ENCODE measurements at places on chromosomes 1 and 21.

- no peak for DNase-seq
These were observed 9.0 kb upstream of the IFFO2 start for GRCh38 chr1:18965206-18966173.

DNA sequence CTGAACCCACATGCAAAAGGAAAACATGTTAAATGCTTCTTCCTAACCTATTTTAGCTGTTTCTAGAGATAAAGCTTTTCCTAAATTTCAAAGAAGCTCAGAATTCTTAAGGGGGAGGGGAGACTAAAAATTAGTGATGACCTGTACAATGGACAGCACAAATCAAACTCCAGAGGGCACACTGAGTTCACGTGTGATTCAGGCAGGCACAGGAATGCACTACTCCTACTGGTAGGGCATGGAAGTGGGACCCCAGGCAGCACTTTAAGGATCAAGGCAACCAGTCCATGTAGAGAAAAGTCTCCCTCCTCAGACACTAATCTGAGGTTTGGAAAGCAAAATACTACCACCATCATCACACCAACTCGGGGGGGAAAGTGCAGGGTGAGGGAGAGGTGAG, 31.3 kb upstream of the CLCA4 start:
- DNase-seq = no peak

- peak; percentile 87 for DNase-seq
These were observed 21.5 kb upstream of the TMEM222 start for GRCh38 chr1:27300341-27301051.

DNA sequence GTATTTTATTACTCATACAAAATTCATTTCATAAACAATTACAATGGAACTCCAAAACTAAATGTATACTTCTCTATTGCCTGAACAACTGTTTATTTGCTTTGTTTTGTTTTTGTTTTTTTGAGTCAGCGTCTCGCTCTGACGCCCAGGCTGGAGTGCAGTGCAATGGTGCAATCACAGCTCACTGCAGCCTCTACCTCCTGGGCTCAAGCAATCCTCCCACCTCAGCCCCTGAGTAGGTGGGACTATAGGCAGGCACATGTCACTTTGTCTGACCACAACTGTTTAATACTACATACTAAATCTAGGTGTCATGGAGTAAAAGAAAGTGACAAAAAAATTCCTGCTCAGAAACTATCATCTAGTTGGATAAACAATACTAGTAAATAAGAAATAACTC, 49.3 kb downstream of the RAB3GAP2 start:
- DNase-seq = no peak

- no peak for DNase-seq
These were observed 192.8 kb downstream of the LMO4 start for GRCh38 chr1:87521452-87521851.

- DNase-seq = no peak
These were observed 236.6 kb upstream of the RAB4A start for GRCh38 chr1:229034342-229034741.

- DNase-seq = no peak
These were observed 6.2 kb downstream of the CPLANE2 start for GRCh38 chr1:16230744-16231143.

GRCh38 chr1:97803026-97803425, 117.8 kb downstream of the DPYD start:
- no peak for DNase-seq

DNA sequence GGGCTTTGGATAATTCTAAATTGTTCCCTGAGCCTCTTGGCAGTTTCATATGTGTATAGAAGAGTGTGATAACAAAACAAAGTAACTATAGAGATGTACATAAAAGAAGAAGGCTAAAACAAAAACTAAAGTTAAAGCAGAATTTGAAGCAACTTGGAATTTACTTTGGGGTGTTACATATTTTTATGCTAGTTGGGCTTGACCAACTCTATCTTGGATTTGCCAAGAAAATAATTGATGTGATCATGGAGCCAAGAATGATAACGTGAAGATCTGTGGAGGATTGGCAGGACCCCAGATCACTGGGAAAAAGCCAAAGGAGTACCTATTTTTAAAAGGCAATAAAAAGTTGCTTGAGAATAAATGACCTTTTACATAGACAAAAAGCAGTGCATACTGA, 206.9 kb downstream of the LMO4 start:
- DNase-seq = no peak

DNA sequence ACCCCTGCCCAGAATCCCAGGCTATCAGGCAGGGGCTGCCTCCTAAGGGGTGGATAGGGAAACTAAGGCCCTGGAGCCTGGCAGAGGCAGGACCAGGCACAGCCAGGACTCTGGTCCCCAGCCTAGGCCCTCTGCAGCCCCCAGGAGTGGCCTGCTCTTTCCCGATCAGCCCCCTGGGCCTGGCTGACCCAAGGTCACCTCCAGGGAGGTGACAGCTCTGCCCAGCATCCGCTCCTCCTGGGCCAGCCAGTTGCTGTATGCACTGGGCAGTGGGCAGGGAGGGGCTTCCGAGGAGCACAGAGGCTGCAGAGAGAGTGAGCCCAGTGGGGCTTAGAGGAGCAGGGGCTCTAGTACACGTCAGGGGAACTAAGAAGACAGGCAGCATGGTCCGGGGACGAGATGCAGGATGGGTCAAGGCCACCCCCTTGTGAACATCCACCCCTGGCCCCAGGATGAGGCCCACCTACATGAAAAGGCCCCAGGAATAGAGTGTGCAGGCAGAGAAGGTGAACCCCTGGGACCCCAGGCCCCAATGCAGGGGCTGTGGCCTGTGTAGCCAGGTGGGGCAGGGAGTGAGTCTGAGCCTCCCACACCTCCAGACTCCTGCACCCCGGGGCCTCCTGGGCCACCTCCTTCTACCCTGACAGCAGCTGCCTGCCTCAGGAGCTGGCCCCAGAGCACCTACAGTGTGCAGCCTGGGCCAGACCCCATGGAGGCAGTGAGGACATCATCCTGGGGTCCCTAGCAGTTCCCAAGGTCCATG, 32.8 kb downstream of the WNT9A start:
- no peak for DNase-seq

DNA sequence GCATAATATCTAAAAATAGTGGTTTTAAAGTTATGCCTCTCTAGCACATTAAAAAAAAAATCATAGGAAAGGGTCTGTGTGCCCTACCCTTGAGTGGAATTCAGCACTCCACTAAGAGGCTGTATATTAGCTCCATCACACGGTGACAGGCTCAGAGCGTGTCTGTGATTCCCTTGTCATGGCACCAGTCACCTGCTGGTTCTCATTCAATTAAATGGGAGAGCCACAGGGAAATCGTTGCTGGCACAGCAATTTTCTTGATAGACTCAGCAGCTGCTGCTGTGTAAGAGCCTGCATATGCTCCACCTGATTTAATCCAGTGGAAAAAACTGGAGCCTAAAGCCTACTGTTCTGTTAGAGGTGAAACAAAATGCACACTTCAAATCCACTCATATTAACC, 9.5 kb downstream of the ATP6V1G3 start:
- no peak for DNase-seq

GRCh38 chr1:213693864-213694263, 293.9 kb upstream of the PROX1 start:
- no peak for DNase-seq

DNA sequence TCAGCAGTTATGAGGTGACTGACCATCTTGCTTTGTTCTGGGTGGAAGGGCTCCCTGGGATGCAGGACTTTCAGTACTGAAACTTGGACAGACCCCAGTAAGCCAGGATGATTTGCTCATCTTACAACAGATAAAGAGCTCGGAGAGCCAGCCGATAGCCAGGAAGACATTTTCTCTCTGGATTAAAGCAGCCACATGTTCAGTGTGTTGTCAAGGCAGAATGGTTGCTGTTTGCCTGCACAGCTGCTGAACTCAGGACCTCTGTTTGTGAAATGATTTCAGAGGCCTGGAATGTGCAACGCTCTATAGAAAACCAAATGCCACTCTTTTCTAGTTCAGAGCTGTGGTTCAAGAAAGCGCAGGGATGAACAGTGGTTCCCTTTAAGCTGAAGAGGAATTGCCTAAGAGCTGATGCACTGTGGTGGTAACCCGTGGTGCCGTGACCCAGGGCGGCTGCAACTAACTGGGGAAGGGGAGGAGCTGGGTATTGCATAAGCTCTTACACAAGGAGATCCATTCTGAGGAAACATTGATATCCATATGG, 40.7 kb downstream of the CASQ2 start:
- DNase-seq = no peak

DNA sequence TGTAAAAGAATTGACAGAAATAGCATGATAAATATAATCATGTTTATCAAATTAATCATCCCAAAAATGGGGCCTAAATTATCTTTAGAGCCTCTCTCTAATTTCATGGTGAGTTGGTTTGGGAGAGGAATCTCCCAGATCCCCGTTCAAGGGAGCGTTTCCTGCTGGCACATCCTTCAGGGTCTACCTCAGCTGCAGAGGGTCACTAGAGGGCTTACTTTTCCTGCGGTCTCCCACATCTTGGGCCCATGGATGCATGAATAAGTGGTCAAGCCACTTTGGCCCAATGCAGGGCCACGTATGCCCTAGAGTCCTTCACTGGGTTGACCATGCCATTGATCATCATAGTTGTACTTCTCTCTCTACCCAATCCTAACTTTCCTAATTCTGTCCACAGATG, 164.1 kb downstream of the USP25 start:
- no peak for DNase-seq

- no peak for DNase-seq
These were observed 856.3 kb upstream of the B3GALT2 start for GRCh38 chr1:194042736-194043135.

GRCh38 chr1:197675583-197676208, 99.6 kb downstream of the DENND1B start:
- DNase-seq = peak; percentile 19

- no peak for DNase-seq
These were observed 51.7 kb downstream of the SNRPE start for GRCh38 chr1:203913073-203913521.

- DNase-seq = no peak
These were observed 661.8 kb upstream of the PTBP2 start for GRCh38 chr1:96059736-96060135.

- no peak for DNase-seq
These were observed 247.8 kb downstream of the RRAGC start for GRCh38 chr1:38611664-38612211.

- no peak for DNase-seq
These were observed 1.5 kb downstream of the ENAH start for GRCh38 chr1:225651376-225651871.

DNA sequence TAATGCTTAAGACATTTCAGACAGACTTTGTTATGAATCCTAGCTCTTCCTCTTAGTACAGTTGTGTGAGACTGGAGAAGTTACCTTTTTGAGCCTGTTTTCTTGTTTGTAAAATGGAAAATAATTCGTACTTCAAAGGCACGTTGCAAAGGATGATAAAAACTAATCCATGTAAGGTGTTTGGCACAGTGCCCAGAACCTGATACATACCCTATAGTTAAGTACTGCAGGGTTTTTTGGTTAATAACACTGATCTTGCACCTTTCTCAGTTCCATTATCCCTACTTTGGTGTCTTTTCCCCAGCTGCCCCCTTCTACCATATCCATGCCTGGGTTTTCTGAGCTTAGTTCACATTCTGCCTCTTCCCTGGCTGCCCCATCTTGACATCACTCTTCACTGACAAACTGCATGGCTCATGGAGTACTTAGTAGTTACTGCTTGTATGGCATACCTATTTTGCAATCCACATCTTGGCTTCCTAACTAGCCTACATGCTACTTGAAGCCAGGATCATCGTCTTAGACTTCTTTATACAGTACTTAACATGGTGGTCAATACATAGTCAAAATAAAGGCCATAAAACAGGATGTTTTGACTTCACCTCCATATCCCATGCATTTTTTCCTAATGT, 10.1 kb downstream of the CCDC185 start:
- no peak for DNase-seq

GRCh38 chr1:209158851-209159250, 424.7 kb upstream of the CAMK1G start:
- DNase-seq = no peak

- DNase-seq = no peak
These were observed 82.9 kb downstream of the BEND5 start for GRCh38 chr1:48693674-48694320.

GRCh38 chr1:151853411-151853943, at the start of gene THEM5:
TSS of gene THEM5 (minus strand) at chr1:151853712. CDS start at chr1:151853565, 147 bp downstream.
- DNase-seq = no peak

DNA sequence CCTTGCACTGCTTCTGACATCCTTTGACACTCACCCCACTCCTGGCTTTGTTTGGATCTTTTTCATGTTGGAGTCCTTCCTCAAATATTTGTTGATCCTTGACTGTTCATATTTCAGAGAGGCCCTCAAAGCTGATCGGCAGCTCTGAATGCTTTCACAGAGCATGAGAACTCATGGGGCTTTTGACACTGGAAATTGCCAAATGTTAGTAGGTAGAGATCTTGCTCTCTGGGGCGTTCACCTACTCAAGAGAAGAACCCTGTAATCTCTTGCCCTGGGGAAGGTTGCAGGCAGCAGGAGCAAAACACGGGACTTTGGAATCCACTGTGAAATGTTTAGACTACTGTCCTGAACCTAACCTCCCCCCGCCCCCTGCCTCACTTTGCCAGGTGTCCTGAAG, 67.4 kb upstream of the STUM start:
- DNase-seq = no peak

DNA sequence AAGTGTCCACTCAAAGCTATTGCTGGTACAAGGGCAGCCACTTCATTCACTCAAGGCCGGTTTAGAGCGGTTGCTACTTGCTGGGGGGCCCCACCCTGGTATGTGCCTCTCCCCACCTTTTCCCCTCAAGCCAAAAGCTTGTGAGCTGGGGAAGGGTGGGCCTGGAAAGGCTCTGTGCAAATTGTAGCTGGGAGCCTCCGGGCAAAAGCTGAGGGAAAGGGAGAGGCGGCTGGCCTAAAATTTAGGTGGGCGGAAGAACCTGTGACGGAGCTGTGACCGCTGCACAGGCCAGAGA, 306 bp upstream of the SH3D21 start:
- DNase-seq = no peak

- DNase-seq = no peak
These were observed 529.2 kb downstream of the USP25 start for GRCh38 chr21:16258844-16259611.

- peak; percentile 57 for DNase-seq
These were observed 47.5 kb upstream of the CRNN start for GRCh38 chr1:152461544-152461943.

- DNase-seq = no peak
These were observed 641 bp upstream of the KCNK2 start for GRCh38 chr1:215081661-215082531.

DNA sequence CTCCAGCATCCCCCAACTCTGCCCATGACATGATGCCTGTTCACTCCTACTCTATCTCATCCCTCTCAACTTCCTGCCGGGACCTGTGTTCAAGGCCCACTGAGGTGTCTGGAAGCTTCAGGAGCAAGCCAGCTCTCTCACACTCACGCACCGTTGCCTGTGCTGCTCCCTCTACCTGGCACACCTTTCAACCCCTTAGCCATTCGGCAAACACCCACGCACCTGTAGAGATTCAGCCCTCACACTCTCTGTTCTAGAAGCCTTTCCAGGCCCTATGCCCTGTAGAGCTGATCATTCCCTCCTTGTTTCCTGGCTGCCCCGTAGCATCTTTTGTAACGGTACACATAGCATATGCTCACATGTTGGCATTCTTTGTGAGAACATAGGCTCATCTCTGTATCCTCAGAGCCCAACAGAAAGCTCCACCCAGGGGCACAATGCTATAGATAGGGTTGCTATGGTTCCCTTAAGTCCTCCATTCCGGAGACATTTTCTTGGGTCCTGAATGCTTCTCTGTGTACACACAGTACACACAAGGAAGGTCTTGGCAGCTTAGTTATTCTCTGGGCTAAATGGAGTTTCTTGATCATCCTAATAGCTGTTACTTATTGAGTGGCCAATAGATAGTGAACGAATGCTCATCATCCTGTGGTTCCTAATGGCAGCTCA, 1.3 kb downstream of the C8B start:
- DNase-seq = no peak
